Hippocampal formation (tissue), 2 donors: ENCODE measurements at places on chromosomes 1 and 21.

- DNase-seq: no peak
Observed at GRCh38 chr21:45390831-45391742, 13.9 kb upstream of the COL18A1 start.

DNA sequence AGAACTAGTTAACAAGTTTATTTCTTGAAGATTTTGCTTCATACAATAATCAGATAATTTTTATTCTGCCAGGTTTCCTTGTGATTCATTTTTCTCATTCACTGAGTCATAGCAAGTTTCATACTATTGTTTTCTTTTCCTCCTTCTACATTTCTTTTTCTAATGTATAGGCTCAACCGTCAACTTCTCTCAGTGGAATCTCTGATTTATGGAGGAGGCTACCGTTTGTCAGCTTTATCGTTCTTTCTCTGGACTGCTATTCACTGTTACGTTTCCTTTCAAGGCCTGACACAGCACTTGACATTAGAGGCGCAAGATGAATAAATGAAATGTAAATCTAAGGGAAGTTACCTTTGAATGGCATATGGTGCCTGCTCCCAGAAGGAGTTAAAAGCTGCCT is 284.3 kb upstream of the NR5A2 start:
- no peak for DNase-seq

- DNase-seq: no peak
Observed at GRCh38 chr1:52916241-52916975, 5.1 kb downstream of the ECHDC2 start.

DNA sequence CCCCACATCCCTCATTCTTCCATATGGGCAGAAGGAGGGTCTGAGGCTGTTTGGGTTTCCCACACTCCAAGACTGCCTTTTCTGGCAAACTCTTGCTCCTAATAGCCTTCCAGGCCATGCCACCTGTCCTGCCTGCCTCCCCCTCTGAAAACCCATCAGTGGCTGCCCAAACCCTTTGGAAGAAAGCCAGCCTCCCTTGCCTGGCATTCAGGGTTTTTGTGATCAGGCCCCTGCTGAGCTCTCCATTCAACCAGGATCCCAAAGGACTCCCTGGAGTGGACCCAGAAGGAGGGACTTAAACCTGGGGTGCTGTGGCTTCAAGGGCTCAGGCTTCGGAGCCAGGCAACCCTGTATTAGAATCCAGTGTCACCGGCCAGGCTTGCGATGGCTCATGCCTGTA is 4.2 kb upstream of the GUCA2A start:
- DNase-seq: no peak

GRCh38 chr1:206479183-206480125 is 9.2 kb downstream of the IKBKE start:
- peak; percentile 52 for DNase-seq
